ENCODE measurements at places on chromosomes 5 and 9. TPM values are rescaled to one million over a fixed set of nuclear protein-coding genes. Genes with fewer than 3 reads are reported as not detected.

CATSPER3 gene
- 1.0 TPM for total RNA-seq

- DNase-seq, result no peak
Observed at GRCh38 chr5:18098691-18099090, 464.4 kb downstream of the TAF11L14 start.

- DNase-seq, result no peak
Observed at GRCh38 chr9:94643176-94643575, 3.9 kb upstream of the FBP1 start.

DNA sequence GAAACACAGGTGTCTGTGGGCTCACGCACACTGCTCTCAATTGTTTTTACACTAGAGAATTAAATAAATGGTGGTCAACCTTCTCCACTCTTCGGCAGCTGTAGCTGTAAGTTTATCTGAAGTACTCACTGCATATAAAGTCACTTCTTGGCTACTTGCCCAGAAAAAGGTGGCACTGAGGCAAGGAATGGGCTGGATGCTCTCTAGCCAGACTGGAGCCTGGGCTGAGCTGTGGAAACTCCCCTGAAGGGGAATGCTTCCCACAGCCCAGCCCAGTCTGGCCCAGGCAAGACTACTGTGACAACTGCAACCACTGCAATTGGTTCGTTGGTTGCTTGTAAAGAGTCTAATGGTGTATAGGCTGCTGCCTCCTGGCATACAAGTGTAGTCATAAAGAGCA is 4.5 kb downstream of the LEAP2 start:
- no peak for DNase-seq

DNA sequence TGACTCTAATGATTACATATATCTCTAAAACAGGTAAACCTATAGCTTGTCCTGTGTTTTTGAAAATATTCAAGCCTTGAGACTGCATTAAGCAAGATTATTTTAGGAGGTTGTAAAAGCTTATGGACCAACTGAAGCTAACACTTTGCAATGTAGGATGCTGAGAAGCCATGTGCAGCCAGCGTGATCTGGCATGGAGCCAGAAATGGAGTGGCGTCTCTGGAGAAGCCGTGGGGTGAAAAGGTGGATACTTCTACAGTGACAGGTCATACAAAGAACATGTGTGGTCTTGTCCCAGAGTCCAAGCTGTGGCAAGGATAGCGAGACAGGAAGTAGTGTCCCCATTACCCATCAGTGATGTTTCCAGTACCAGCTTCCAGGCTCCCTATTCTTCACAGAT is 100.8 kb upstream of the CD180 start:
- DNase-seq, result no peak

- DNase-seq, result no peak
Observed at GRCh38 chr5:92713335-92713743, 867.7 kb downstream of the NR2F1-AS1 start.

GRCh38 chr5:115352571-115352970 is 56.1 kb upstream of the CCDC112 start:
- DNase-seq, result no peak

DNA sequence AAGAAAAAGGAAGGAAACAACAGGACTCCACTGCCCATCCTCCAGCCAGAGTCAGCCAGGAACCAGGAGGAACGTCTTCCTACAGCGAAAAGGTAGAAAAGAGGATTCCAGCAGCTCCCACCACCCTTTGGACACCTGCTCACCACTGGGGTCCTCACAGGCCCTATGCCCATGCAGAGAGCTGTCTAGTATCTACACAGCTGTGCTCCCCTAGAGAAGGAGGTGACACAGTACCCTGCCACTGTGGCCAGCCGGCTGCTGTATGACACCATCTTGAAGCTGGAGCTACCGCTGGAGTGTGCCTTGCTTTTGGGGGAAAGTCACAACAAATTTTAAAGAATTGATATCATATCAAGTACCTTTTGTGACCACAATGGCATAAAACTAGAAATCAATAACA is 92.6 kb downstream of the GTF3C4 start:
- DNase-seq, result no peak
